ENCODE measurements at places on chromosomes 12 and 14. TPM values are rescaled to one million over a fixed set of nuclear protein-coding genes. Genes with fewer than 3 reads are reported as not detected.

Gene TMED10
- 334 TPM for total RNA-seq

Gene XPOT
- total RNA-seq = 43.5 TPM

DNA sequence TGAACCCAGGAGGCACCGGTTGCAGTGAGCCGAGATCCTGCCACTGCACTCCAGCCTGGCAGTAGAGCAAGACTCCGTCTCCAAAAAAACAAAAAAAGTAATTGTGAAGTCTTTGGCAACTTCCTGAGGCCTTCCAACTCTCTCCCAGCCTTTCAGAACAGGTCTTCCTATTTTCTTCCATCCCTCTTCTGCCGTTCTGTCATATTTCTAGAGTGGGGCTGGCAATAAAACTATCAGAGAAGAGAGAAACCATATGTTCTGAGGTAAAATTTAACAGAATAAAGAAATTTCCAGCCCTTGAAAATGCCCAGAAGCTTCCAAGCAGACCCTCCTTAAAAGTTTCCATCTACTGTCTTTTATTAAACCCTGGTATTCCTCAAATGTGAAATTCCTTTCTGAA is 100.4 kb downstream of the HMGA2 start:
- DNase-seq = no peak
- H3K27me3 ChIP-seq = no peaks in the 10 kb centered on the region
- H3K4me1 ChIP-seq = no peaks in the 10 kb centered on the region
- no peak overlapping the region for H3K27ac ChIP-seq
- H3K36me3 ChIP-seq = no peaks in the 10 kb centered on the region

- H3K27me3 ChIP-seq = no peaks in the 10 kb centered on the region
- no peak within 1 kb of the TSS for H3K27ac ChIP-seq
- H3K4me1 ChIP-seq = peaks cover 5% of the 10 kb centered on the region
- H3K4me3 ChIP-seq = peak within 1 kb of the TSS; percentile 58
- H3K36me3 ChIP-seq = no peaks in the 10 kb centered on the region
These were observed at the start of gene RASAL1 for GRCh38 chr12:113135178-113136127. TSS of gene RASAL1 (minus strand) at chr12:113135761. CDS start at chr12:113135462, 299 bp downstream.

DNA sequence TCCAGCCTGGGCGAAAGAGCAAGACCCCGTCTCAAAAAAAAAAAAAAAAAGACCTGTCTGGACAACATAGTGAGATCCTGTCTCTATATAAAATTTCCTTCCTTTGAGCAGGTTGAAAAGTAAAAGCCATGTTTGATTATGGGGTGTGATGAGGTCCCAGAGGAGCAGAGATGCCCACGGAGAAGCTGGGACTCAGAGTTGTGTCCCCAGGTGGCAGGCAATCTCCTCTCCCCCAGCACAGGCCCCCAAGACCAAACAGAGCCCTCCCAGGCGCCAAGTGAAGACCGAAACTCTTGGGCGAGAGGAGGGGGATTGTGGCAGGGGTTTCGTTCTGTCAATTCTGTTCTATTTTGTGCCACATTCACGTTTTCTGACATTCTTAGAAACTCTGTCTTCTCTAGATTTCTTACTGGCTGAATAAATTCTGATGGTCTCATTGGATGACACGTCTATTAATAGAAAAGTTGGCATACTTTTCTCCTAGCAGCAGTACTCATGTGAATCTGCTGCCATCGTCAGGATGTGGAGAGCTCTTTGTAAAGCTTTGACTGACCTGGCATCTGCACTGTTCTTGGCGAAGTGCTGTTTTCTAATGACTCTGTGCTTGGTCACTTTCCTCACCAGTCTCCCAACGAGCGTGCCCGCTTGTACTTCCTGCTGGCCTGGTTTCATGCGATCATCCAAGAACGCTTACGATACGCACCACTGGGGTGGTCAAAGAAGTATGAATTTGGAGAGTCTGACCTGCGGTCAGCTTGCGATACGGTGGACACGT is 43.4 kb downstream of the HSP90AA1 start:
- DNase-seq = no peak
- H3K36me3 ChIP-seq = no peaks in the 10 kb centered on the region
- H3K27ac ChIP-seq = no peak overlapping the region
- no peak overlapping the region for H3K4me3 ChIP-seq

DNA sequence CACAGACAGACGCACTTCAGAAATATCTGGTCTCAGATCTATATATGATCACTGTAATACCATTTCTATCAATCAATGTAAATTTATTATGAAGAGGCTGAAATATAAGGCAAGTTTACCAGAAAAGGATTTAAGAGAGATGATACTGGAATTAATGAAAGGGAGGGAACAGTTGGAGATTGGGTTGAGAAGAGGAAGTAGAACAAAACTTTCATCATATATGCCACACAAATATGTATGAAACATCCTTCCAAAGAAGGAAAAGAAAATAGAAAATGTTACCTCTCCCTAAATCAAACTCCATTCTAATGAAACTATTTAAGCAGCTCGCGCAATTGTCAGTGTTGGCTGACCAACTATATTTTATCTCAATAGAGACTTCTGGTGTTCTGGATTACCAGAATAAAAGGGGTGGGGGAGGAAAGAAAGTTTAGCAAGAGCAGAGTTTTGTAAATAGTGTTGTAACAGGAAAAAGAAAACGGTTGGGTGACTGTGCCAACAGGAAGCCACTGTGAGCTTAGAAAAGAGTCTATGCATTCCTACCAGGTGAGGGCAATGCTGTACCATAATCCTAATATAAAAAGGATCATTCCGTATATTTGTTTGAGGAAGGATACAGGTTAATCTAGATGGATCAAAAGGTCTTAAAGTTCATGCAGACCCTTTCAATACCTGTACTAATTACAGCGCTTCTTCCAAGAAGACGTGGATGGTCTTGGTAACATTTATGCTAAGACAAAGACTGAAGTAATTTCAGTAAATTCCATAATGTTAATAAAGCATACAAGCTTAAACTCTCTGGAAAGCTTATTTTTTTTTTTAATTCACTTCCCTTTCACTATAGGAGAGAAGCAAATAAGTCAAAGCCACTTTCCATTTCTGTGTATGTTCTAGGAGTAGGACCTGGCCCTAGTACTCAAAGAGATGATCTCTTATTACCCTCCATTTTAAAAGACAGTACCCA is 14.5 kb upstream of the LLPH start:
- no peak overlapping the region for H3K27ac ChIP-seq
- H3K4me1 ChIP-seq = no peaks in the 10 kb centered on the region
- peak; percentile 29 for DNase-seq
- H3K27me3 ChIP-seq = no peaks in the 10 kb centered on the region

DNA sequence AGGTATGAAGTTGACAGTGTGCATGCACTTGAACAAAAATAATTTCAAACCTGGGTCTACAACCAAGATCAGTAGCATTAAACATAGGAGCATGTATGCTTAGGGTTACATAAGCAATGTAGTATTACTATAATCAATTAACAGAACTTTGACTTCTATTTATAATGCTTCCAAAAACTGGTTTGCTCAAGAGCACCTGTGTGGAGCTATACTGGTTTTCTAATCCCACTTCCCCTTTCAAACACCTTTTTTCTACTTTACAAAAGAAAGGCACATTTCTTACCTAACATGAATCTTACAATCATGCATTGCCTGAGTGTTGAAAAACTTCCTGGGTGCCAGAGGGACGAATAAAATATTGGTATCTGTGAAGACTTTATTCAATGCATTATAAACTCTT is 72.7 kb downstream of the EFCAB11 start:
- H3K4me3 ChIP-seq = no peak overlapping the region
- H3K27ac ChIP-seq = no peak overlapping the region
- H3K4me1 ChIP-seq = no peaks in the 10 kb centered on the region
- DNase-seq = no peak
- no peaks in the 10 kb centered on the region for H3K27me3 ChIP-seq

Measured in testis (tissue), 5 donors.